ENCODE measurements at places on chromosomes 12 and 14. TPM values are rescaled to one million over a fixed set of nuclear protein-coding genes. Genes with fewer than 3 reads are reported as not detected.

The HOXC4 gene
- 1.2 TPM for total RNA-seq

DNA sequence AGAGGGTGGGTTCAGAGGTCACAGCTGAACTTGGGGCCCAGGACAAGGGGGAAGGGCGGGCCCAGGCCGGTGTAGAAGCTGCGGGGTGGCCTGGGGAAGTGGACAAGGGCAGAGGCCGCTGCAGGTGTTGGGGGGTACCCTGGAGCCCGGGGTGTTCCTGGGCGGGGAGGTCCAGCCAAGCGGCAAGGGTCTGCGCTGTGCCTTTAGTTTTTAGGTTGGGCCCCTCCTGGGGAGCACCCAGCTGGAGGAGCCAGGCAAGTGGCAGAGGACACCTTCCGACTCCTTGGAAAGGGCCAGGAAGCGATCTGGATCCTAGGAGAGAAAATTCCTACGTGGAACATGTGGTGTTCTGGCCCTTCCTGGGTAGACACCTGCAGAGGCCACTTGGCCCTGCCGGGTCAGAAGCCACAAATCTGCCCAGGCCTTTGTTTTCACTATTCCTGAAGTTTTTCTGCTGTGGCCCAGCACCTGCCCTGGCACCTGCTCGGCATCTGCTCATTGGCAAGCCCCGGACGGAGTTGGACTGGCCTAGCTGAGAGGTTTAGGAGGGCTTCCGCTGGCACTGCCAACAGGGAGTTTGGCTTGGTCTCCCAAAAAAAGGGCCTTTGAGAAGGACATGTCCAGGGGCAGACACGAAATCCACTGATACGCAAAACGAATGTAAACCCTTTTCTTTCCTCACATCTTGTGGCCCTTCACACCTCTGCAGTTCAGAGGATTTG lies 61.1 kb downstream of the SMUG1 start:
- H3K27ac ChIP-seq = peak overlapping the region; percentile 86
- no peak for DNase-seq
- H3K36me3 ChIP-seq = no peaks in the 10 kb centered on the region
- H3K4me3 ChIP-seq = peak overlapping the region; percentile 72

DNA sequence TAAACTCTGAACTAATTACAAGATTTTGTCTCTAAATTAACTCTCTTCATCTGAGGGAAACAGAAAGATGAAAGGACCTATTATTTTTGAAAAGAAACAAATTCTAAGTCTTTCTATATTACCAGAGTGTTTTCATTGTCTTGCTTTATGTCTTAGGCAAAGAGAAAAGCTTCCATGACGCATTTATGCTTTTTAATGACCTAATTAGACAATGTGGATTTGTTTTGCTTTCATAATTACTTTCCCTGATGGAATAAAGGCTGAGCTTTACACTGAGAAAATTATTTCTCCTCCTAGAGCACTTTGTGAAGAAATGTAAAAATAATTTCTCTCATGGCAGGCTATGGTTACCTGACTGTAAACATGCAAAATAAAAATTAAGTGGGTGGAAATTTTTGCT lies 138.0 kb upstream of the SLCO1C1 start:
- no peak for DNase-seq
- H3K36me3 ChIP-seq = no peaks in the 10 kb centered on the region
- no peak overlapping the region for H3K4me3 ChIP-seq
- no peak overlapping the region for H3K27ac ChIP-seq
- peaks cover 12% of the 10 kb centered on the region for H3K4me1 ChIP-seq

DNA sequence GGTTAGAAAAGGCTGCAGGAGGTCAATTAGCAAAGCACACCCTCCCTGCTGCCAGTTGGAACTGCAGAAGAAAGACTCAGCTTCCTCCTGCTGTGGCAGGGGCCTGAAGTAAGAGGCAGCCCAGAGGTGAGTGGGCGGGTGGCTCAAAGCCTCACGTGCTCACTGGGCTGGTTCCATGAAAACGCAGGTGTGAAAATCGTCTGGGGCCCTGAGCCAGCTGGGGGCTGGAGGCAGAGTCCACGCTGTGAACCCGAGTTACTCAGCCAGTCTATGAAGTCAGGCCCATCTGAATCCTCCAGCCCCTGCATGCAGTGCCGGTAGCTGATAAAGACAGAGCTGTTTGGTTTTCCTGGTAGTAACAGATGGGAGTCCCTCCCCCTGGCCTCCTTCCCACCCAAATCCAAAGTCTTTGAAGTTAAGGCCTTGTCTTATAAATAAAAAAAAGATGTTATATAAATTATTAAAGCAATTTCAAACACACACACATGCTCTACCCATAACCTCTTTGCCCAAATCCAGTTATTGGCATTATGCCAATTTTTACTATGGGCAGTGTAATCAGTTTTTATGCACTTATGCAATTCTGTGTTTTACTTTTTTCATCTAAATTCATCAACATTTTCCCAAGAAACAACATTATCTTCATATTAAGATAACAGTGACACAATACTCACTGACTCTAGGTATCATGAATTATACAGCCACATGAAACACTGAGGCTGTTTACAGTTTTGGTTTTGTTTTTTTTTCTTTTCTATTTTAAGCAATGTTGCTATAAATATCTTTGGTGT lies 57.9 kb upstream of the PNMA1 start:
- no peak for DNase-seq
- H3K4me3 ChIP-seq = no peak overlapping the region
- peak overlapping the region; percentile 67 for H3K27ac ChIP-seq
- peaks cover 84% of the 10 kb centered on the region for H3K4me1 ChIP-seq

- H3K27ac ChIP-seq = peak overlapping the region; percentile 45
- H3K4me1 ChIP-seq = peaks cover 35% of the 10 kb centered on the region
- DNase-seq = no peak
- H3K36me3 ChIP-seq = no peaks in the 10 kb centered on the region
- H3K4me3 ChIP-seq = no peak overlapping the region
Measured at GRCh38 chr14:70934502-70935134, 27.4 kb downstream of the PCNX1 start.

DNA sequence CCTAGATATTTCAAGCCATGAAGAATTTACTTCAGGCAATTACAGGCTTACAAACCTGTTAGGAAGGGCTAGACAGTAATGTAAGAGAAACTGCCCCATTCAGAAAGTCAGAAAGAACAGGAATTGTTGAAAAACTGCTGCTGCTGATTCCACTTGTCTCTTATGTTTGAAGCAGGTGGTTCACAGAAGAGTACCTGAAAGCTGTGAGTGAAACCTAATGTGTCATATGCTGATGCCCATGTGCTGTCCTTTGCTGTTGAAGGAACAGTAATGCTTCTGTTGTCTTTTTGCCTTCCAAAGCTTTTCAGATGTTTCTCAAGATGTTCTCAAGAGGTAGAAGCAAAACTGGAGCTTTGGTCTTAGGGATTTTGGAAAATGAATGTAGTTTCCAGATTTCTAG lies 39.0 kb downstream of the MNAT1 start:
- H3K27ac ChIP-seq = no peak overlapping the region
- H3K27me3 ChIP-seq = no peaks in the 10 kb centered on the region
- no peak for DNase-seq

The DDX51 gene
- 7.2 TPM for total RNA-seq

DNA sequence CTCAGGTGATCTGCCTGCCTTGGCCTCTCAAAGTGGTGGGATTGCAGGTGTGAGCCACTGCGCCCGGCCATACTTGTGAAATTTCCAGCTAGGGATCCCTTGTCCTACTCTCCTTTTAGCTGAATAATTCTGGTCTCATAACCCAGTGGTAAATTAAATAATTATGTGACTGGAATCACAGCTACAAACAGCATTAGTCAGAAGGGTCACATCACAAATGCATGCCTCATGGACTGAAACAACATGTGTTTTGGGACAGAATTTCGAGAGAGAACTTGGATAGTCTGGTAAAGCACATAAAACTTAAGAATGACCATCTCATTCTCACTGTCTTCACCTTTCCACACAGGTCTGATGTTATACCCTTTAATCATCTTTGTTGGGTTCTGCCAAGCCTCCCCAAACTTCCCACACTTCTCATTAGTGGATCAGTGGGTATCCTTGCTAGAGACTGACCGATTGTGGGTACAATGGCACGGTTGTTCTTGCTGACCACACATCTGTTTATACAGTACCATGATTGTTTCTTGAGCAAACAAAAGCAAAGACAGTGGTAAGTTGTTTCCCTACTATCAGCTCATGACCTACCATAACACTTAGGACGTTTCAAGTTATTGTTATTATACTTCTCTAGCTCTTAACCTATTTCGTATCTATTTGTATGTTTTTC lies 5.1 kb downstream of the GPRC5D start:
- no peak for DNase-seq
- H3K27me3 ChIP-seq = no peaks in the 10 kb centered on the region
- H3K36me3 ChIP-seq = no peaks in the 10 kb centered on the region

DNA sequence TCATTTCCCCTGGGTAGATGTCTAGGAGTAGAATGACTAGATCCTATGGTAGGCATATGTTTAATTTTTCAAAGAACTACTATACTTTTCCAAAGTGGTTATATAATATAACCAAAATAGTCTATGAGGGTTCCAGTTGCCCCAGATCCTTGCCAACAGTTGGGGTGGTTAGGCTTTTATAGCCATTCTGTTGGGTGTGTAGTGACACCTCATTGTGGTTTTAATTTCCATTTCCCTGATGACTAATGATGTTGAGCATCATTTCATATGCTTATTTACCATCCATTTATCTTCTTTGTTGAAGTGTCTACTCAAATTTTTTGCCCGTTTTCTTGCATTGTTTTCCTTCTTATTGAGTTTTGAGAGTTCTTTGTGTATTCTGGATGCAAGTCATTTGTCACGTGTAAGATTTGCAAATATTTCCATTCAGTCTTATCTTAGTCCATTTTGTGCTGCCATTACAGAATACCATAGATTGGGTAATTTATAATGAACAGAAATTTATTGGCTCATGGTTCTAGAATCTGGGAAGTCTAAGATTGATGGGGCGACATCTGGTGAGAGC lies 4.7 kb downstream of the SYNE2 start:
- H3K4me3 ChIP-seq = no peak overlapping the region
- H3K27me3 ChIP-seq = no peaks in the 10 kb centered on the region
- no peak overlapping the region for H3K27ac ChIP-seq
- DNase-seq = no peak
- no peaks in the 10 kb centered on the region for H3K36me3 ChIP-seq

DNA sequence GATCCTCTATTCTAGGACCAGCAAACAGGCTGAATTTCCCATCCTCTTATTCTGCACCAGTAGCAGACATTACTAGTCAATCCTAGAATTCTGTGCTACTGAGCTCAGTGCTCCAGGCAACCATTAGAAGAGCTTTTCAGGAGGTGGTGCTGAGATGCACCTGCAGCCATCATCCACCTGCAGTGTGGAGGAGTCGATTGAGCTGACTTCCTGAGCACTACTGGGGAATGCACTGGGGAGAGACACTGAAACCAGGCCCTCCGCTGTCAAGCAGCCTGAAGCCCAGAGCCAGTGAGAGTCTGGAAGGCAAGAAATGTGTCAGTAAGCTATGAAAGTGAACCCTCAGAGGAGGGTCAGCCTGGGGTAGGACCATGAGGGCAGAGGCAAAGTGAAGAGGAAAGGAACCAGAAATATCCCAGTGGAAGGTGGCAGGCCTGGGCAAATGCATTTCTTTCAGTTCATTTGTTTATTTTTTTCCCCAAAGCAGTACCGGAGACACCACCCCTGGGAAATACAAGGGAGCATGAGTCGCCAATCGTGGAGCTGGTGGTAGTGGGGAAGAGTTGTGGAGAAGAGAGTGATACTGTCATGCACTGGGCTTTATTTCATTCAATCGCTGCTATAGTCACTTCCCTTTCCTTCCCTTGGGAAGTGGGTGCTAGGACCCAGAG lies 23.0 kb upstream of the SERPINA4 start:
- DNase-seq = no peak
- no peaks in the 10 kb centered on the region for H3K27me3 ChIP-seq
- no peaks in the 10 kb centered on the region for H3K4me1 ChIP-seq
- no peak overlapping the region for H3K4me3 ChIP-seq

- H3K27ac ChIP-seq = no peak overlapping the region
- no peak for DNase-seq
- H3K4me1 ChIP-seq = no peaks in the 10 kb centered on the region
- H3K27me3 ChIP-seq = no peaks in the 10 kb centered on the region
Measured at GRCh38 chr12:16756833-16757555, 151.0 kb upstream of the LMO3 start.
